Eye (tissue), 1 donor: ENCODE measurements at places on chromosomes 2 and 18.
A peak's percentile ranks its signal among the peaks of the same experiment; 100 is the strongest.

- no peak for DNase-seq
These were observed 742.4 kb downstream of the SATB2 start for GRCh38 chr2:198715302-198715835.

DNA sequence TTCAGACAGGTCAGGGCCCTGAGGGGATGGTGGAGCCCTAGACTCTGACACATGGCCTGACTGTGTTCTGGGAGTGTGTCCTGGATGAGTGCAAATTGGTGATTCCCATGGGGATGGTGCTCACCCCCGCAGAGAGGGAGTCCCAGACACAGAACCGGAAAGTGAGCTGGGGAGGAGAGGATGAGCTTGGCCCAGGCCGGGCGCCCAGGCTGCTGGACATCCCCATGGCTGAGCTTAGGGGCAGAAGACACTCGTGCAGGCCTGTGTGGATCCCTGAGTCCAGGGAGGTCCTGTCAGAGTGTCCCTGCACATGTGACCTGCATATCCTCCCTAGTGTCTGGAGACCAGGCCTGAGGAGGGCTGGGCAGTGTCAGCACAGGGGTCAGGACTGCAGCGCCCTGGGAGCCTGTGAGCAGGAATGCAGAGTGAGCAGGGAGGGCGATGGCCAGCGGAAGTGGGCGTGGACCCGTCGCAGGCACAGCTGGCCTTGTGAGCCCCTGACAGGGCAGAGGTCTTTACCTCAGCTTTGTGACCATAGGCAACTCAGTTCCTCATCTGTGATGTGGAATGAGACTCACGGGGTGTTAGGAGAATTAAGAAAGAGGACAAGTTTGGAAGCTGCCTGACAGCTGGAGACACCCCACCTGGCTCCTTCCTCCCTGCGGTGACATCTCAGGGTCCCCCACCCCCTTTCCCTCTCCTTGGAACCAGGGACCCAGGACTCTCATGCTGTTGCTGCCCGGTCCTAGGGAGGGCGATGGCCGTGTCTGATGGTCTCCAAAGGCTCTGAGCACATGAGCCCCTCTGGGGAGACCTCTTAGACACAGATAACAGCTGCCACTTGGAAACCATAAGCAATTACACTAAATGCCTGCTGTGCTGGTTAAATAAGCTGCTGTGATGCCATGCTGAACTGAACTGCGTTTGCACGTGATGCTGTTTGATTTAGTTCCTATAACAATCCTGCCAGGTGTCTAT, 62.6 kb upstream of the HS6ST1 start:
- DNase-seq, result peak; percentile 78

DNA sequence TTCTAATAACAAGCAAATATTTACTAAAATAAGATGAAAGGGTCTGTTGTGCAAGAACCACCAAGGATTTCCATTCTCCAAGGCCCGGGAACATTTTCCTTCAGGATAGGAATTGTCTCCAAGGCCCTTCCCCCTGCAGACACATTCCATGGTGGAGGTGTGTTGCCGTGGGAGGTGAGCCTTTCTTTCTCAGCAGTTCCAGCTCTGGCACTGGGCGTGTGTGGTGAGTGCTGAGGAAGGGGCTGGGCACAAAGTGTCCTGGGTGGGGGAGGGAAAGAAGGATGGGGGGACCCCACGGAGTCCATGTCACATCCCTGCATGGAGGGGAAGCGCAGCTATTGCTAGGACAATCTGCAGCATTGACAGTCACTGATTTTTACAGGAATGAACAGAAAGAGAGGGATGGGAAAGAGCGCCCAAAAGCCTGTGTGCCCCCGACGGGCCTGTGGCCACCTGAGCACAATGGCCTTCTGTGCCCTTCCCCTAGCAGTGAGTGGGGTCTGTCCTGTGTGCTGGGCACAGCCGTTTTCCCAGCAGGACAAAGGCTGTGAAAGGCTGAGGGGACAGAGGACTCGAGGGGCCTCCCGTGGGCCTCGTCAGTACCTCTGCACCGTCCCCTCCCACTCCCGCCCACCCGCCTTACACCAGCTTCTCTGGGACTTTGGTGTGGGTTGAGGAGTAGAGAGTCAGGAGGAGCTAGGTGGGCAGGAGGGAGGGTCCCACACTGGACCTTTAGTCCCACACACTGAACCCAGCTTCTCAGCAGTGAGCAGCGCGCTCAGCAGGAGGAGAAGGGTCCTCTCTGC, 79.8 kb downstream of the PTGR3 start:
- DNase-seq, result no peak

DNA sequence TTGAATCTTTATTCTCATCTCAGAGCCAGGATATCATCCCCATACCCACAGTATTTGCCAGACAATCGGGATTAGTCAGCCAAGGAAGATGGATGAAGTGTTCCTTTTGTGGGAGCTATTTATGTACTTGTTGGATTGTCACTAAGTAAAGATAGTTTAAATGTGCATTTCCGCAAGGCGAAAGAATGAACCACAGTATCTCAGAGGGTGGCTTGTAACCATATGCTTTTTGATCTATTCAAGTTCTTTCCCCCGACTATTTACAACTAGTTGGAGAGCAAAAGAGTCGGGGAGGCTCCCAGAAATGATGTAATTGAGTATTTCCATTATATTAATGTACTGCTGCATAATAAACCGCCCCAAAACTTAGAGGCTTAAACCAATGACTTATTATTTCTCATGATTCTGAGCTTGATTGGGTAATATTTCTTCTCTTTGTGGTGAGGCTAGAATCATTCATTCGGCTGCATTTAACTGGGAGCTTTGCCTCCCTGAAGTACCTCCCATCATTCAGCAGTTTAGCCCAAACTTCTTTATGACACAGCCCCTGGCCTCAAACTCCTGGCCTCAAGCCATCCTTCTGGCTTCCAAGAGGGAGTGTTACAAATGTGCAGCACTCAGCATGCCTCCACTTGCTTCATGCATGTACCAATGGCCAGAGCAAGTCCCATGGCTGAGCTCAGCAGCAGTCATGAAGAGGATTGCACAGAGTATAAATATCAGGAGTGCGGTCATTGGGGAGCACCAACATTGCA, 423.7 kb downstream of the METTL4 start:
- DNase-seq, result no peak

DNA sequence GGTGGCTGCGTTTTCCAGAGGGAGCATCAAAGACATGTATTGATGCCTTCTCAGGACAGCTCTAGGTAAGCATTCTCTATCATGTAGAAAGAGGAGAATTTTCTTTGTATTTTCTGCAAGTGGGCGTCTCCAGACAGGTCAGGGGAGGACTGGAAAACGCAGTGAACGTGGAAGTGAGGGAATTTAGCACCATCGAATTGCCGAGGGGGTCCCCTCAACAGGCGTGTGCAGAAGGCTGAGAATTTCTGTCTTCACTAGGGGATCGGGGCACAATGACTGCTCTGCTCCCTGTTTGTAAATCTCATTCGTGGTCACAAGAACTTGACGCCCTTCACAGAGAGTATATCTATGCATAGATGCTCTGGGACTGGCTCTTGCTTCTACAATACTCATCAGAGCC, 5.0 kb upstream of the NTSR2 start:
- no peak for DNase-seq

- no peak for DNase-seq
These were observed 101.8 kb upstream of the FZD5 start for GRCh38 chr2:207871506-207871905.
